Activated CD4-positive, alpha-beta T cell treated with anti-CD3 and anti-CD28 coated beads for 24 hours (primary cell): ENCODE measurements at places on chromosomes 12 and 14.

DNA sequence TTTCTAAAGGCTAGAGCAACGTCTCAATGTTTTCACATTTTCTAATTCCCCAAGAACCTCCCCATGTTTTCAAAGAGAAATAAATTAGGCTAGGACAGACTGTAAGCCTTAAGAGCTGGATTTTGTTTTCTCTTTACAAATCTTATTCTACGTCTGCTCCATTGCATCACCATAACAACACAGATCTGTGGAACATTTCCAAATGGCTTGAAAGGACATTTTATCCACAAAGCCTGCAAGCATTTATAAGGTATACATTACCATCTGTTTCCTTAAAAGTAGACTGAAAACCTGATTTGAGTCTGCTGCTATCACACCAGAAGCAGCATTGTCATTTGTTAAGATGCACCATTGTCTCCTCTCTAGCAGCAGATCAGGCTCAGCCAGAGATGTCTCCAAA is 115.3 kb upstream of the PLEKHA5 start:
- DNase-seq = no peak

DNA sequence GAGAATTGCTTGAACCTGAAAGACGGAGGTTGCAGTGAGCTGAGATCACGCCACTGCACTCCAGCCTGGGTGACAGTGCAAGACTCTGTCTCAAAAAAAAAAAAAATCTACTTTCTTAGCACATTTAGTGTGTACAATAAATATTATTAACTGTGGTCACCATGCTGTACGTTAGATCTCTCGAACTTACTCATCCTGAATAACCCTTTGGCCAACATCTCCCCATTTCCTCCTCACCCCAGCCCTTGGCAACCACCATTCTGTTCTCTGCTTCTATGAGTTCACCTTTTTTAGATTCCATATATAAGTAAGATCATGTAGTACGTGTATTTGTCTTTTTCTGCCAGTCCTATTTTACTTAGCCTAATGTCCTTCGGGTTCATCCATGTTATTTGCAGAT is 13.4 kb downstream of the FUT8 start:
- DNase-seq = no peak

DNA sequence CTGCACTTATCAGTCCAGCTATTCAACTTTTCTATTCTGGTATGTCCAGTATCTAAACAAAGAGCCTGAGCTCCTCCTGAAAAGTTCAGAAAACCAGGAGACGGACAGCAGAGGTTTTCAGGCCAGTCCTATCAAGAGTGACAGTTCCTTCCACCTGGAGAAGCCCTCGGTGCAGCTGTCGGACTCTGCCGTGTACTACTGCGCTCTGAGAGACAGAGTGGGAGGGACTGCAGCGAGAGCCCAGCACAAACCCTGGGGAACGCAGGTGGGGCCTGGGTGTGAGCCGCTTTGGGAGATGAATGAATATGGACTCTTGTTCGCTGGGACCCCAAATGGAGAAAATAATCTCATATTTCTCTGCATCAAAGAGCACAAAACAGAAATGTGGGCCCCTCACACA is 329.8 kb upstream of the OR4E1 start:
- DNase-seq = no peak

GRCh38 chr14:73462048-73462715 is 3.8 kb upstream of the NUMB start:
- DNase-seq = no peak

DNA sequence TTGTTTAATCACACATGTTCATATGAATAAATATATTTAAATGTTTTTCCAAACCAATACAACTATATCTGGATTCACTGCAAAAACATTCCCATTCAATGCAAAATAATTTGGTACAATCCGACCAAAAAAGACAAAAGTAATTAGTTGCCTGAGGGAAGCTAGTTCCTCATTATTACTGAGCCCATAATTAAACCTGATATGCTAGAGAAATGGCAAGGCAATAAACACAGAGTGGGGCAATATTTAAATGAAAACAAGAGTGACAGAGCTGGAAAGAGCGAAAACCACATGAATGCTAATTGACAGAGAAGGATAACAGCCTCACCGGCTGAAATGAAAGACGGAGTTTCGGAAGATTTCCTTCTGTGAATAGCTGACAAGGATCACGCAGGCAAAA is 82.6 kb downstream of the TMCC3 start:
- no peak for DNase-seq

GRCh38 chr12:104303538-104304151 is at the start of gene EID3:
TSS of gene EID3 (plus strand) at chr12:104303739. CDS start at chr12:104303935, 196 bp downstream.
- peak; percentile 82 for DNase-seq

DNA sequence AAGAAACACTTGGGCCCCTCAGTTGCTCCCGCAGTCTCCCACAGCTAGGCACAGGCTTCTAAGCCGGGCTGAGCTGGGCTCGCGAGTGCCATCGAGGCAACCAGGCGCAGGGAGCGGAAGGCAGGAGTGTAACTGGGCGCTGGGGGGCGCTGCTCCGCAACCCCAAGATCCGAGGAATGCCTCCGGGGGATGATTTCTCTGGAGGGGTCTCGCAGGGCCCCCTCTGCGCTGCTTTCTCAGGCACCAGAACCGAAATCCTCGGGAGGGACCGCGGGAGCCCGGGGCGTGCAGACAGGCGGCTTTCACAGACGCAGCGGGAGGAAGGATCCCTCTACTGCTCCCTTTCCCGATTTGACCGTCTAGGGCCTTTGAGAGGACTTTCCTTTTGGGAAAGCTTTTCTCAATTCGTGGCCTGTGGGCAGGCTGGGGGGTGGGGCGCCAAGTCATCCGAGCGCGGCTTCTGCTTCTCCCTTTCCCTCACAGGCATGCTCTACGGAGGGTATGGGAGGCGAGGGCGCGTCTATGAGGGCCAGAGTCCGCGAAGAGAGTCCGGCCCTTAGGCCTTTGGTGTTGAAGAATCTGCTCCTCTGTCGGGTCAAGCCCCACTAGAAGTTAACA is 4.3 kb upstream of the NKX2-1 start:
- DNase-seq = no peak

DNA sequence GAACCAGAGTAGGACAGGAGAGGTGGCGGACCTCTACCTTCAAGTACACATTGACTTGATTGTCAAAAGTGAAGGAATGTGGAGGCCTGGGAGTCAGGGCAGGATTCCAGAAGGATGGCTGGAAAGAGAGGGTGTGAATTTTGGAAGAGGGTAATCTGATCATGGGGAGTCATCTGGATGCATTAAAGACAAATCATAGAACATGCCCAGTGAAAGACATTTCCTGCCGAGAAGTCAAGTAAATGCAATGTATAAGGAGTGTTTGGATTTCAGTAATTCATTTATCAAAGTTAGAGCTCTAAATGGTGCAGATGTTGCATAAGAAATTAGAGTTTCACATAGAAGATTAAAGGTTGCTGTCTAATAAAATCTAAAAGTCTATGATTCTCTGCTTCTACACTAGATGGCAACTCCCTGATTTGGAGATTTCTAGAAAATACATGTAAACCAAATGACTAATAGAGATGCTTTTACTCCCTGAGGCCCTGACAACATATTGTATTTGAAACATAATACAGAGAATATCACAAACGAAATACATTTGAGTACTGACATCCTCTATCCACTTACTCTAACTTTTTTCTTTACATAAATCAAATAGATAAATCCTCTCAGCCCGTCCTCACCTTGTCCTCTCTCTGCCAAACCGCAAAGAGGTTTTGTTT is 91.3 kb downstream of the KCNA5 start:
- no peak for DNase-seq

GRCh38 chr12:39966256-39966655 is 139.6 kb downstream of the SLC2A13 start:
- DNase-seq = no peak
